ENCODE measurements at places on chromosomes 6 and 20. TPM values are rescaled to one million over a fixed set of nuclear protein-coding genes. Genes with fewer than 3 reads are reported as not detected.

GRCh38 chr6:88449770-88450169 is 283.6 kb upstream of the CNR1 start:
- DNase-seq, result no peak

GRCh38 chr6:131469130-131469529 is 103.9 kb upstream of the ARG1 start:
- no peak for DNase-seq

DNA sequence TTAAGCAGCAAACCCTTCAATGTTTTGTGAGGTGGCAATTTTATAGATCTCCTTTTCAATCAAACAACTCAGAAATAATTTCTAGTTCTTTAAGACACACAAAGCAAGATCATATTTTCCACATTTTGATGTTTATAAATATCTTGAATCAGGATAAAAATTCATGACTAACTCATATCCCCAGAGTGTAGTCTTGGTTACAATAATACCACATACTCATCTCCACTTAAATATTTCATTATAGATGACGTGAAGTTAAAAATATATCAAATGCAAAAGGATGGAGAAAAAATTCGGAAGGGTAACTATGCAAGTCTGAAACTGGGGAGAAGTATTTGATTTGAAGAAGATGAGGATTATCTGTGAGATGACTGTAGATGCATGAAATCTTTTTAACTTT is 59.8 kb upstream of the HIVEP1 start:
- no peak for DNase-seq

DNA sequence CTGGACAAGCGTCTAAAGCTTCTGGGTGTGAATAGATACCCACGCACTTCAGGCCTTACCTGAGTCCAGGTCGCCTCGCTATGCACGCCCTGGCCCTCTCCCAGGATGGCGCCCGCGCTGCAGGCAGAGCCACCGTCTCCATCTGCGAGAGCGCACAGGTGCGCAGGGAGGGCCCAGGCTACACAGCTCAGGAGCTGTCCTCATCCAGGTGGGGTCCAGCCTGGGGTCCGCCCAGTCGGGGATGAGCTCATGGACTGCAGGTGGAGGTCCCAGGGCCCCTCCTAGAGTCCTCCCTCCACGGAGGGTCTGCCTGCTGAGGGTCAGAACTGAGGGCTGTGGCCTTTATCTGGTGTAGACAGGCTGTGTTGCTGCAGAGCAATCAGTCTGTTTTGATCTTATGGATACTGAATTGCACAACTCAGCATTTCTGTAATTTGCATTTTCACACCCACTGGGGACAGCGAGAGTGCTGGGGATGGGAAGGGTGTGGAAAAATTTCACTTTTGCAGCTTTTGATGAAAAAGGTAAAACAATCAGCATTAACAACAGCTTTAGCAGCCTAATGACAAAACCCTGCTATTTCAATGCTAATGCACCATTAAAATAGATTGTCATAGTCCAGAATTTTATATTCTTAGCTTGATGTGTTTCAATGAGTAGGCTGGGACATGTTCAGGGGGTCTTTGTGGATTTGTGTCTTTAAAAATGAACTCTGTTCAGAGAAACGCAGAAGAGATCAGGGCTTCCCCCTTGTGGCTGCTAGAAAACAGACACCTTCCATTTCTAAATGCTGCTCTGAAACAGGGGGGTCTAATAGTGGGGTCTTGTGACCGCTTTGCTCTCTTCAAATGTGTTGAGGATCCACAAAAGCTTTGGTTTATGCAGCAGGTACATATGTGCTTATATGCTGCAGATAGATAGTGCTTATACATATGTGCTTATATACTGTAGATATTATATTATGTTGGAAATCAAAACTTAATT is 77.8 kb upstream of the PHACTR3 start:
- DNase-seq, result no peak

The IL17A gene
- not detected for total RNA-seq

GRCh38 chr20:45427236-45428149 is 11.6 kb downstream of the PIGT start:
- DNase-seq, result no peak

The REM1 gene
- total RNA-seq, result 3.7 TPM

DNA sequence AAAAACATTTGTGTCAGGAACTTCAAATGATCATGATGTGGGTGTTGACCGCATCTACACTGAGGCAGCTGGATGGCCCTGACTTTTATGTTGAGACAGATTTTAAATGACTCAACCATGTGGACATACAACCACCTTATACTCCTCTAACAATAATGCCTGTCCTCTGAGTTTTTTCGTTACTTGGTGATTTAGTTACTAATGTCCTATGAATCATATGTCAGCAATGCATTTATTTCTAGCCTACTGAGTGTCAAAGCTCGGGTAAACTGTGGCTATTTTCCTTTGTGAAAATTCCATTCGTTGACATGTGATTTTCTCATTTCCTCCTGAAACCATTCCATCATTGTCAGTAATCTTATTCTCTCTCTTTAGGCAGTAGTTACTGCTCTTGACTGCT is 38.9 kb upstream of the NKX2-4 start:
- no peak for DNase-seq

DNA sequence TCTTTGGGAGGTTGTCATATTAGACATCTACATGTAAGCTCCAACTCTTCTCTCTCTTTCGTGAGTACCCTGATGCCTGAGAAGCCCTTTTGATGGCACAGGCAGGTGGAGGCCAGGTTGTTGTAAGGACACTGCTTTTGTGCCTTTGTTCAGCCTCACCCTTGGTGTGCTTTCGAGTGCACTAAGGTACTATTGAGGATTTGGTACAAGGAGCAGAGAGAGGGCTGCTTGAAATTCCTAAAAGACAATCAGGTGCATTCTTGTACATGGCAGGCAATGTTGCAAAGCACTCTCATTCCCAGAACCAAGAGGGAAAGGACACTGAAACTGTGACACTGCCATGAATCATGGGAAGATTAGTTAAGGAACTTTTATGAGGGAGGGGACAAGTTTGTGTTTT is 19.1 kb downstream of the BMP2 start:
- no peak for DNase-seq

The PLA2G7 gene
- 3.6 TPM for total RNA-seq

GRCh38 chr6:33490198-33490597 is 35.8 kb downstream of the ZBTB9 start:
- DNase-seq, result no peak

- DNase-seq, result no peak
These were observed 17.5 kb downstream of the SF3B5 start for GRCh38 chr6:144077871-144078270.

Measured in ovary (tissue), 10 donors.